ENCODE measurements at places on chromosomes 12 and 14. TPM values are rescaled to one million over a fixed set of nuclear protein-coding genes. Genes with fewer than 3 reads are reported as not detected.

The FAIM2 gene
- not detected for total RNA-seq

The P2RX2 gene
- not detected for total RNA-seq

The AQP6 gene
- not detected for total RNA-seq

DNA sequence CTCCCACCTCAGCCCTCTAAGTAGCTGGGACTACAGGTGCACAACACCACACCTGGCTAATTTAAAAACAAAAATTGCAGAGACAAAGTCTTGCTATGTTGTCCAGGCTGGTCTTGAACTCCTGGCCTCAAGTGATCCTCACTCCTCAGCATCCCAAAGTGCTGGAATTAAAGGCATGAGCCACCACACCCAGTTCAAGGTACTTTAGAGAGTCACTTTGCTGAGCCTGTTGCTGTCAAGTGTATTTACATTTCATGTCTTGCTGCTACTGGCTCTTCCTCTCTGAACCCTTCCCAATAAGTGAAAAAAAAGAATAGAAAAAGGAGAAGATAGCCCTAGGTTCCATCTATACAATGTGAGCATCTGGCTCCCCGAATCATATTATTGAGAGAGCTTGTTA lies 38.4 kb downstream of the SLCO1A2 start:
- no peak for DNase-seq

GRCh38 chr12:87848248-87848868 lies 180.8 kb downstream of the C12orf50 start:
- no peak for DNase-seq

DNA sequence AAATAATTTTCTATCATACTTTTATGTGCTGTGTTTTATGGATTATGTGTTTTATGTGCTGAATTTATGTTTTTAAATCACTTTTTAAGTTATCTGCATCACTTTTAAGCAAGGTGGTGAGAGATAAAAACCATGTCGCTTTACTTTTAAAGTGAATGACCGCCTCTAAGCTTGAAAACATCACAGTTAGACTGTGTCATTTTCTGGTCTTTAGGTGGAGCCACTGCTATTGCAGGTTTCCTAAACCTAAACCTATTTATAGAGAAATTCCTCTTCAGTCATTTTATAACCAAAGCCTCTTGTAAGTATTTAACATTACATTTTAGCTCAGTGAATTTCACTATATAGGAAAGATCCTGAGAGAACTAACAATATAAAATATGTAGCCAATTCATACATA lies 21.0 kb upstream of the MDM2 start:
- DNase-seq: no peak

- no peak for DNase-seq
Measured at GRCh38 chr14:73829071-73829470, 22.6 kb upstream of the PTGR2 start.

- DNase-seq: no peak
Measured at GRCh38 chr12:64070454-64070853, 151.6 kb downstream of the KICS2 start.

GRCh38 chr12:2003676-2004112 lies 563 bp downstream of the DCP1B start:
- DNase-seq: no peak

GRCh38 chr12:86623267-86623666 lies 367.1 kb upstream of the MGAT4C start:
- no peak for DNase-seq

GRCh38 chr14:92099802-92100201 lies 6.6 kb downstream of the ATXN3 start:
- no peak for DNase-seq

DNA sequence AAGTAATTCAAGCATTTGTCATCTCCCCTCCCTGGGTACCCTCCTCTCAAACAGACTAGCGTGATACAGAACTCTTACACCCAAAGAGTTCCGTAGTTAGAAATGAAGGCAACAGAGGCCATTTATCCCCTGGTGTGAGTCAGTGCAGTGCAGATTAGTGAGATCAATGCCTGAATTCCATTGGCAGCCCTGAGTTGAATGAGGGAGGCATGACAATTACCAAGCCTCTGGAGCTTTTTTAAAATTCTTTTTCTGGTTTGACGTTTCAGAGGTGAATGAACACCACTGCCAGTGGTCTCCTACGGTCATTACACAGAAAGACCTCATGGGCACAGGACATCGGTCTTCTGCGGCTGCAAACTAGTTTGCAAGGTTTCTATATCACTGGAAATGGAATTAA lies 94.4 kb downstream of the PRIMA1 start:
- no peak for DNase-seq

- no peak for DNase-seq
Measured at GRCh38 chr14:88233915-88234314, 89.2 kb downstream of the KCNK10 start.
